ENCODE measurements at places on chromosomes 2 and 18. TPM values are rescaled to one million over a fixed set of nuclear protein-coding genes. Genes with fewer than 3 reads are reported as not detected.

Gene TDRD15
- total RNA-seq: 0.08 TPM

GRCh38 chr2:65530547-65531320, 98.3 kb upstream of the SPRED2 start:
- H3K4me3 ChIP-seq: no peak overlapping the region
- DNase-seq: no peak
- no peaks in the 10 kb centered on the region for H3K36me3 ChIP-seq
- no peaks in the 10 kb centered on the region for H3K27me3 ChIP-seq
- no peaks in the 10 kb centered on the region for H3K4me1 ChIP-seq
- H3K27ac ChIP-seq: no peak overlapping the region

DNA sequence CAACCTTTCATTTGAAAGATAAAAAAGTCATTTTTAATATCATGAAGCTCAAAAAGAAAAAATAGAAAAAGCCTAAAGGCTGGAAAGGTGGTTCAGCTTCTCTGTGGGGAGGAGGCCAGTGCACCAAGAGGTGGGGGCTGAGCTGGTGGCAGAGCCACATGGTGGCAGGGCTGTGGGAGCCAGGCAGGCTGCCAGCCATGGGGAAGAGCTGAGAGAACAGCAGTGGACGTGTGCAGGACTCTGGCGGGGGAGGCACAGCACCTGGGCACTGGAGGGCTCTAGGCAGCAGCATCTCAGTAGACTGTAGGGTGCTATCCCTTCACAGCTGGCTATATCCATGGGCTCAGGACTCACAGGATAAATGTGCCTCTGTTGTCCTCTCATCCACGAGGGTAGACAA, 47.8 kb downstream of the STK25 start:
- DNase-seq: no peak
- H3K27me3 ChIP-seq: no peaks in the 10 kb centered on the region
- H3K27ac ChIP-seq: no peak overlapping the region
- no peaks in the 10 kb centered on the region for H3K4me1 ChIP-seq
- H3K4me3 ChIP-seq: no peak overlapping the region

Gene CCDC121
- 9.9 TPM for total RNA-seq

- no peak overlapping the region for H3K27ac ChIP-seq
- no peak overlapping the region for H3K4me3 ChIP-seq
- no peaks in the 10 kb centered on the region for H3K27me3 ChIP-seq
Measured at GRCh38 chr18:57410749-57411148, 24.4 kb upstream of the ONECUT2 start.

DNA sequence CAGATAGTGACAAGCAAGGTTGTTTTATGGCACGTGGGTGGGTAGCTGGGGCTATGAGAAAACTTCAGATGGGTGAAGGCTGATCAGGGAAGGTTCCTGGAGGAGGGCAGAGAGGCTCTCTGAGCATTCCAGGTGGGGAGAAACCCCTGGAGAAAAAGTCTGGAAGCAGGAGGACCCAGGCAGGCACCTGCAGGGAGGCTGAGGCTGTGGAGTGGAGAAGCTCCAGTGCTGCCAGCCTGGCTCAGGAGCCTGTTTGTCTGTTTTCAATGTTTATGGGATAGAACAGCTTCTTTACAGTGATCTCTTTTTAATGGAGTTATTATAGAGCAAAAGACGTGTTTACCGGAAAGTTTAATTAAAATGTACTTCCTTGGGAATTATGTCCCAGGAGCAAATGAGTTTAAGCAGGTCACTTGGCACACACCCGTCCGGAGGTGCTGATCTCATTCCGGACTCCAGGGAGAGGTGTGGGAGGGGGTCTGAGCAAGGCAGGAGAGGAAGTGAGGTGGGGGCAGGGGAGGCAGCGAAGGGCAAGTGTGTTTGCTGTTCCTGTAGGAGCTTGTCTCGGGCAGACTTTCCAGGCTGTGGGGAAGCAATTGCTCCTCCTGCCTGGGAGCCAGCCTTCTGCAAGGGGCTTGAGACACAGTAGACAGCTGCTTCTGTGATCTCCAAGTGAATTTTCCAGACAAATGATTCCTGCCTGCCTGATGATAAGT, 239.5 kb downstream of the MYCN start:
- no peak overlapping the region for H3K4me3 ChIP-seq
- no peak for DNase-seq
- H3K36me3 ChIP-seq: no peaks in the 10 kb centered on the region
- H3K27me3 ChIP-seq: no peaks in the 10 kb centered on the region

GRCh38 chr2:223232896-223233295, 180.9 kb downstream of the KCNE4 start:
- no peaks in the 10 kb centered on the region for H3K36me3 ChIP-seq
- no peak overlapping the region for H3K27ac ChIP-seq
- no peaks in the 10 kb centered on the region for H3K27me3 ChIP-seq
- H3K4me1 ChIP-seq: no peaks in the 10 kb centered on the region
- no peak overlapping the region for H3K4me3 ChIP-seq
- no peak for DNase-seq

- H3K4me3 ChIP-seq: peak within 1 kb of the TSS; percentile 24
- H3K27me3 ChIP-seq: no peaks in the 10 kb centered on the region
- no peaks in the 10 kb centered on the region for H3K36me3 ChIP-seq
- DNase-seq: peak; percentile 90
- H3K4me1 ChIP-seq: peaks cover 5% of the 10 kb centered on the region
Measured at GRCh38 chr18:6729247-6730091, at the start of gene ARHGAP28. TSS of gene ARHGAP28 (plus strand) at chr18:6729716. CDS start at chr18:6729822, 106 bp downstream.

Gene MAP2
- 73.8 TPM for total RNA-seq

Data from thyroid gland (tissue), 4 donors.